Activated naive CD8-positive, alpha-beta T cell treated with anti-CD3 and anti-CD28 coated beads, Interleukin-2, amount 50 U/mL, for 16 hours (primary cell): ENCODE measurements at places on chromosomes 2 and 18.

DNA sequence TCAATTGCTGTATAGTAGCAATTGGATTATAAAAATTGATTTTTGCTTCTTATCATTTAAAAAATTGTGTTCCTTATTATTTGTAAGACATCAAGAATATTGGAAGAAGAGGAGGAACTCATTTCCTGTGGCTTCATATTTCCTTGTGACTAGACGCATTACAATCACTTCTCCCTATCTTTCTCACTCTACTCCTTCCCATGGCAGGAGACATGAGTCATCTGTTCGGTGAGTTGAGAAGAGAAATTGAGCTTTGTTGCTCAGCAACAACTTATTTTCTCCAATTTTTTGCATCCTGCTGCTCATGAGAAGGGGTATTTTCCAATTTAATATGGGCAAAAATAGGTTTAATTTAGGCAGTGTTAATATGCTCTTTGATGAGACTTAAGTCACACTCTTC is 1783.9 kb downstream of the SUCLG1 start:
- DNase-seq = no peak

DNA sequence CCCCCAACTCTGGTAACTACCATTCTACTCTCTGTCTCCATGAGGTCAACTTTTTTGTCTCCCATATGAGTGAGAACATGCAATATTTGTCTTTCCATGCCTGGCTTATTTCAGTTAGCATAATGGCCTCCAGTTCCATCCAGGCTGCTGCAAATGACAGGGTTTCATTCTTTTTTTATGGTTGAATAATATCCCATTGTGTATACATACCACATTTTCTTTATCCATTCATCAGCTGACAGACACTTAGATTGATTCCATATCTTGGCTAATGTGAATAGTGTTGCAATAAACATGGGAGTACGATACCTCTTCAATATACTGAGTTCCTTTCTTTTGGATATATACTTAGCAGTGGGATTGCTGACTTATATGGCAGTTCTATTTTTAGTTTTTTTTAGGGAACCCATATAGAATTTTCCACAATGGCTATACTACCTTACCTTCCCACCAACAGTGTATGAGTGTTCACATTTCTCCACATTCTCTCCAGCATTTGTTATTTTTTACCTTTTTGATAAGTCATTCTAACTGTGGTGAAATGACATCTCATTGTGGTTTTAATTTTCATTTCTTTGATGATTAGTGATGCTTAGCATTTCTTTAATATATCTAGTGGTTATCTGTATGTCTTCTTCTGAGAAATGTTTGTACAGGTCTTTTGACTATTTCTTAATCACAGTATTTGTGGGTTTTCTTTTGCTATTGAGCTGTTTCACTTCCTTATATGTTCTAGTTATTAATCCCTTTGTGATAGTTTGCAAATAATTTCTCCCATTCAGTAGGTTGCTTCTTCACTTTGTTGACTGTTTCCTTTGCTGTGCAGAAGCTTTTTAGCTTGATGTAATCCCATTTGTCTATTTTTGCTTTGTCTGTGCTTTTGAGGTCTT is 112.2 kb downstream of the SRBD1 start:
- DNase-seq = no peak

- DNase-seq = no peak
Observed at GRCh38 chr2:145258903-145259579, 739.1 kb upstream of the ZEB2 start.

GRCh38 chr18:45173799-45174519 is 441.3 kb upstream of the SLC14A2 start:
- no peak for DNase-seq

- no peak for DNase-seq
Observed at GRCh38 chr18:44325903-44326635, 354.6 kb upstream of the SETBP1 start.

DNA sequence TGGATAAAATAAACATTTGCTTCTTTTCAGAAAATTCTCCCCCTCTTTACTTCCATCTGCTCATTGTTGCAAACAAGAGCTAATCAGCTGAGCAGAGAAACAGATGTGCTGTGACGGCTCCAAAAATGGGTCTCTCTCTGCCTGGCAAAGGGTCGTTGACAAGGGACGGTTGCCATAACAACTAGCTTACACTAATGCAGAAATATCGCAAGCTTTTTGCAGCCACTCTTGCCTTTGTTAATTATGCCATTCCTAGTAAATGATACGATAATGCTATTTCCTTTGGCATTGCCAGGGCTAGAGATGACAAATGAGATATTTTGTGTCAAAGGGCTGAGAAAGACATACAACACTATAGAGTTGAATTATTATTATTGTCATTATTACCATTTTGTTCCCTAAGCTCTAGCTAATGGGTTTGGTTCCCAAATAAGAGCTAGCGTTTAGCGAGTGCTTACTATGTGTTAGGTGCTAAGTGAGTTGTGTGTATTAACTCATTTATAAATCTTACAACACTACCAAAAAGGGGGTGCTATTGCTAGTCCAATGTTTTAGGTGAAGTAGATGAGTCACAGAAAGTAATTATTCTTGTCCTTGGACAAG is 46.8 kb downstream of the MYO3B start:
- DNase-seq = no peak
